ENCODE measurements at places on chromosomes 13 and 19. TPM values are rescaled to one million over a fixed set of nuclear protein-coding genes. Genes with fewer than 3 reads are reported as not detected.

BRSK1 gene
- 10.8 TPM for total RNA-seq

MYH14 gene
- 11.1 TPM for total RNA-seq

SYDE1 gene
- 83.3 TPM for total RNA-seq

LGALS14 gene
- not detected for total RNA-seq

RNF225 gene
- not detected for total RNA-seq

SLC25A41 gene
- total RNA-seq: not detected

AZU1 gene
- not detected for total RNA-seq

- H3K36me3 ChIP-seq: no peaks in the 10 kb centered on the region
- DNase-seq: no peak
- H3K27ac ChIP-seq: peak overlapping the region; percentile 93
- no peaks in the 10 kb centered on the region for H3K27me3 ChIP-seq
Measured at GRCh38 chr19:19866611-19867248, 1.0 kb downstream of the ZNF253 start.

DNA sequence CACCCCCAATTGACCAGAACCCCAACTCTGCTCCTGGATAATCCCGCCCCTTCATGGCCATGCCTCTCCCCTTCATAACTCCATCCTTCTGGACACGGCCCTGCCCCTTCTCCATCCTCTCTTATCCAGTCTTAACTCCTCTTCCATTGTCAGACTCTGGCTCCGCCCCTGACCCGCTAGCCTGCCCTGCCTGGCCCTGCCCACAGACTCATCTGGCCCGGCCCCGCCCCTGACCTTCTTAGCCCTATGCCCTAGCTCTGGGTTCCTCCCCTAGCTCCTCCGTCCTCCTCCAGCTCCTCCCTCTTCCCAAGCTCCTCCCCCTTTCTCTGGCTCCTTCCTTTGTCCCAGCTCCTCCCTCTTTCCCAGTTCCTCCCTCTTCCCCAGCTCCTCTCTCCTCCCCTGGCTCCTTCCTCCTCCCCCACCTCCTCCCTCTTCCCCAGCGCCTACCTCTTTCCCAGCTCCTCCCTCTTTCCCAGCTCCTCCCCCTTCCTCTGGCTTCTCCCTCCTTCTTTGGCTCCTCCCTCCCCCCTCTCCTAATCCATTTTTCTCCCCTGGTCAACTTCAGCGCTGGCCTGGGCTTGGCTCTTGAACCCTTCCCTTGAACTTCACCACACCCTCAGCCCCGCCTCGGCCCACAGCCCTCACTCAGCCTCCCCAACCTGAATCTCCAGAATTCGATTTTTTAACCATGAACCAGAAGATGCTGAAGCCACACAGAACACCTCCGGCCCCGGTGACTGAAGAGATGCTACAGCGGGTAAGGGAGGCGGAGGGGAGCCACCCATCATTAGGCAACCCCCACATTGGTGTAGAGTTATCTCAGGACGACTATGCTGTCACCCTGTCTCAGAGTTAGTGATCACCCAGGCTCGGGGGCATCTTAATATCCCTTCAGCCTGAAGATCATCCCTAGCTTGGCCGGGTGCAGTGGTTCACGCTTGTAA is 9.2 kb upstream of the ZNF358 start:
- peak; percentile 62 for DNase-seq
- no peak overlapping the region for H3K27ac ChIP-seq
- no peaks in the 10 kb centered on the region for H3K36me3 ChIP-seq
- H3K4me1 ChIP-seq: no peaks in the 10 kb centered on the region
- H3K27me3 ChIP-seq: no peaks in the 10 kb centered on the region

- peaks cover 9% of the 10 kb centered on the region for H3K36me3 ChIP-seq
- DNase-seq: no peak
- no peak overlapping the region for H3K27ac ChIP-seq
- H3K4me1 ChIP-seq: no peaks in the 10 kb centered on the region
- no peaks in the 10 kb centered on the region for H3K27me3 ChIP-seq
- H3K4me3 ChIP-seq: no peak overlapping the region
Measured at GRCh38 chr19:48458016-48458415, 2.6 kb downstream of the KCNJ14 start.

GRCh38 chr13:113427562-113428468 is 25.5 kb downstream of the ADPRHL1 start:
- no peaks in the 10 kb centered on the region for H3K27me3 ChIP-seq
- H3K4me1 ChIP-seq: no peaks in the 10 kb centered on the region

- H3K36me3 ChIP-seq: no peaks in the 10 kb centered on the region
- H3K4me3 ChIP-seq: no peak overlapping the region
- H3K27me3 ChIP-seq: no peaks in the 10 kb centered on the region
- H3K4me1 ChIP-seq: peaks cover 17% of the 10 kb centered on the region
Measured at GRCh38 chr19:46954502-46954992, 65.1 kb upstream of the NPAS1 start.

- H3K27me3 ChIP-seq: no peaks in the 10 kb centered on the region
- DNase-seq: no peak
- H3K4me1 ChIP-seq: no peaks in the 10 kb centered on the region
- H3K27ac ChIP-seq: no peak overlapping the region
Measured at GRCh38 chr19:2806736-2807378, 12.8 kb upstream of the ZNF554 start.

DNA sequence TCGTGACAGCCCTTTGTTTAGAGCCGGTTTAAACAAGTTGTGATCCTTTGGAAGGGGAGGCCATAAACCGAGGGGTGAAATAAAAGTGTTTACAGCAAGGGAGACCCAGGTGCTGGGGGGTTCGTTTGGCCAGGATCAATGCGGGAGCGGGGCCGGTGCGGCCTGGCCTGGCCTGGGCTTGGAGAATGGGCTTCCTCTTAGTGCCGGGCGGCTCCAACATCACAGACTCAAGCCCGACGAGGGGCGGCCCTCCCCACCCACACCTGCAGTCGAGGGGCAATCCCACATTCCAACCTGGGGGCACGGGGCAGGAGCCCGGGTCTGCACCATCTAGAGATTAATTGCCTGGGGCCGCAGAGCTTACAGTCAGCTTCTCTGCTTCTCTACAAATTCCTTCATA is 42.8 kb upstream of the GTF3A start:
- no peak overlapping the region for H3K27ac ChIP-seq
- H3K4me3 ChIP-seq: no peak overlapping the region
- H3K4me1 ChIP-seq: no peaks in the 10 kb centered on the region
- H3K36me3 ChIP-seq: no peaks in the 10 kb centered on the region

GRCh38 chr19:40622773-40623075 is 21.6 kb downstream of the LTBP4 start:
- H3K27me3 ChIP-seq: no peaks in the 10 kb centered on the region
- H3K4me1 ChIP-seq: no peaks in the 10 kb centered on the region
- no peak overlapping the region for H3K4me3 ChIP-seq

GRCh38 chr19:2540646-2541454 is 64.9 kb downstream of the GADD45B start:
- peaks cover 58% of the 10 kb centered on the region for H3K4me1 ChIP-seq
- H3K36me3 ChIP-seq: no peaks in the 10 kb centered on the region
- H3K27me3 ChIP-seq: no peaks in the 10 kb centered on the region

- no peak overlapping the region for H3K4me3 ChIP-seq
- H3K27me3 ChIP-seq: no peaks in the 10 kb centered on the region
- peaks cover 31% of the 10 kb centered on the region for H3K4me1 ChIP-seq
- DNase-seq: no peak
- no peaks in the 10 kb centered on the region for H3K36me3 ChIP-seq
- H3K27ac ChIP-seq: no peak overlapping the region
Measured at GRCh38 chr19:18517606-18518005, 4.3 kb downstream of the ELL start.

DNA sequence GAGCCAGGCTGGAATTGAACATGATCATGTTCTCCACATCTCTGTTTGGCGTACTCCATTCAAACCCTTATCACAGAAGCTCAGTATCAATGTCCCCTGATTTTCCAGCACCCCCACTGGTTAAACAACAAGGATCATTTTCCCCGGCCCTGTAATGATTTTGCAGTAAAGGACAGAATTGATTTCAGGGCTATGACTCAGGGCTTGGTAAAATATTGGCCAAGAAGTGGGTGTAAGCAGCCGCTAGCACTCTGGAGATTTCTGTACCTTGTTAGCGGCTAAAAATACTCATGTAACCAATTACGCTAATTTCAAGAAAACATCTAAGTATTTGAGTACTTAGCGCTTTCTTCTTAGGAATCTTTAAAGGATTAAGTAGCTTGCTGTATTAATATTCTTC is 69.5 kb upstream of the FNDC3A start:
- no peak overlapping the region for H3K4me3 ChIP-seq
- no peak overlapping the region for H3K27ac ChIP-seq
- DNase-seq: no peak
- peaks cover 13% of the 10 kb centered on the region for H3K4me1 ChIP-seq
- no peaks in the 10 kb centered on the region for H3K27me3 ChIP-seq

- H3K27ac ChIP-seq: no peak overlapping the region
- H3K27me3 ChIP-seq: no peaks in the 10 kb centered on the region
- H3K36me3 ChIP-seq: no peaks in the 10 kb centered on the region
- no peaks in the 10 kb centered on the region for H3K4me1 ChIP-seq
- no peak for DNase-seq
Measured at GRCh38 chr13:82963226-82964099, 918.8 kb downstream of the SLITRK1 start.

GRCh38 chr13:101346942-101347728 is 69.2 kb downstream of the NALCN start:
- no peaks in the 10 kb centered on the region for H3K36me3 ChIP-seq
- H3K27me3 ChIP-seq: no peaks in the 10 kb centered on the region
- H3K4me3 ChIP-seq: no peak overlapping the region
- H3K27ac ChIP-seq: no peak overlapping the region
- DNase-seq: no peak

DNA sequence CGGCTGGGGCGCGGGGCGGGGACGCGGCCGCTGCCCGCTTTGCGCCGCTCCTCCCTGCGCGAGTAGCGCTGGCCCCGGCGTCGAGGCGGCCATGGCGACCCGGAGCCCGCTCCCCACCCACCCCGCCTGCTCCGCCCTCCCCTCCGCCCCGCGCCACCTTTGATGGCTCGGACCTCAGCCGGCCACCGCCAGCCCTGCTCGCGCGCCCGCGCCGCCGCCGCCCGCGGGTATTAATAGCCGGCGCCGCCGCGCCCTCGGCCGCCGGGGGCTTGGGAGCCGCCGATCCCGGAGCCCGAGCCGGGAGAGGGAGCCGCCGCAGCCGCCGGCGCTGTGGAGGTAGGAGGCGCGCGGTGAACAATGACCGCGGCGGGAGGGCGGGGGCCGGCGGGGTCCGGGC is 261 bp downstream of the FARP1 start:
- no peak for DNase-seq
- no peak overlapping the region for H3K27ac ChIP-seq
- peak overlapping the region; percentile 85 for H3K4me3 ChIP-seq
- H3K4me1 ChIP-seq: peaks cover 9% of the 10 kb centered on the region
- H3K36me3 ChIP-seq: no peaks in the 10 kb centered on the region
- no peaks in the 10 kb centered on the region for H3K27me3 ChIP-seq

GRCh38 chr13:30617315-30618185 is at the start of gene USPL1:
Gene USPL1, plus strand, starts transcription at chr13:30617920. Its CDS starts 3,221 bp downstream, at chr13:30621141.
- H3K4me3 ChIP-seq: peak within 1 kb of the TSS; percentile 96
- peak within 1 kb of the TSS; percentile 99 for H3K27ac ChIP-seq
- peaks cover 19% of the 10 kb centered on the region for H3K4me1 ChIP-seq
- DNase-seq: peak; percentile 93
- no peaks in the 10 kb centered on the region for H3K27me3 ChIP-seq

DNA sequence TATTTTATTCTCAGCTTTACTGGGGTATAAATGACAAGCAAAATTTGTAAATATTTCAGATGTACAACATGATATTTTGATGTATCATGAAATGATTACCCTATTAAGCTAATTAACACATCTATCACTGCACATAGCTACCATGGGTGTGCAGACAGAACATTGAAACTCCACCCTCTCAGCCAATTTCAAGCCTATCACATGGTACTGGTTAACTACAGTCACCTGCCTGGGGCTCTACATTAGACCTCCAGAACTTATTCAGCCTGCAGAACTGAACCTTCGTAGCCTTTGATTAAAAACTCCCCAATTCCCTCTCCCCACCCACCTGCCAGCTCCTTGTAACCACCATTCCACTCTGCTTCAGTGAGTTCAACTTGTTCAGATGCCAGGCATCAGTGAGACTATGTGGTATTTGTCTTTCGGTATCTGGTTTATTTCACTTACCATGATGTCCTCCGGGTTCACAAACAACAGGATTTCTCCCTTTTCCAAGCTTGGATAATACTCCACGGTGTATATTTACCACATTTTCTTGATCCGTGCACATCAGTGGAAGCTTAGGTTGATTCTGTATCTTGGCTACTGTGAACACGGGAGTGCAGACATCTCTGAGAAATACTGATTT is 19.2 kb downstream of the RAB20 start:
- no peaks in the 10 kb centered on the region for H3K27me3 ChIP-seq
- H3K36me3 ChIP-seq: no peaks in the 10 kb centered on the region
- H3K4me3 ChIP-seq: no peak overlapping the region
- DNase-seq: no peak
- H3K27ac ChIP-seq: peak overlapping the region; percentile 5

DNA sequence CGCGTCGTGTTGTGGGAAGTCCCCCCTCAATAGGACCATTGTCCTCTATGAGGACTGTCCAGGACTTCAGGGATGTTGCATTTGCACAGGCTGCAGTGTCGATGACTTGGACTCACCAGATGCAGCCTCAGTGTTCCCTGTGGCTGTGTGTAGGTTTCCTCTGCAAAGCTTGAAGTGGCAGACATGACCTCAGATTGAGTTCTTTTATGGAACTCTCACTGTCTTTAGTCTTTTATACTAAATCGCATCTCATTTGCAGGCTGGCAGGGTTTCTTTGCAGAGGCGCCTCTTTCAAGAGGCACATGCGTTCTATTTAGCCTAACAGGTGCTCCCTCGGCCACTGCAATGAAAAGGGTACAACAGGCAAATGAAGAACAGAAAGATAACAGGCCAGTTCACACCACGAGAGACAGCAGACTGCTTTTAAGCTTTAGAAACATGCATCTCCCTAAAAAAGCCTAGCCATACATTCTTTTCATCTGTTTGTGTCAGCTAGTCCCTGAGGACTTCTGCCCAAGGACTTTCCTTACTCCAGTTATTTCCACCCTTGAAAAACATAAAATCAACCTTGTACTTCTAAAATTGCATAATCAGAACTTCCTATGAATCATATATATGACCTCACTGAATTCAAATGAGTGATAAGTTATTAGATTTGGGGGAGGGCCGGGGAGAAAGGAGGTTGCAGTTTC is 118.4 kb downstream of the RAB20 start:
- no peak overlapping the region for H3K4me3 ChIP-seq
- DNase-seq: no peak
- H3K27ac ChIP-seq: peak overlapping the region; percentile 73

DNA sequence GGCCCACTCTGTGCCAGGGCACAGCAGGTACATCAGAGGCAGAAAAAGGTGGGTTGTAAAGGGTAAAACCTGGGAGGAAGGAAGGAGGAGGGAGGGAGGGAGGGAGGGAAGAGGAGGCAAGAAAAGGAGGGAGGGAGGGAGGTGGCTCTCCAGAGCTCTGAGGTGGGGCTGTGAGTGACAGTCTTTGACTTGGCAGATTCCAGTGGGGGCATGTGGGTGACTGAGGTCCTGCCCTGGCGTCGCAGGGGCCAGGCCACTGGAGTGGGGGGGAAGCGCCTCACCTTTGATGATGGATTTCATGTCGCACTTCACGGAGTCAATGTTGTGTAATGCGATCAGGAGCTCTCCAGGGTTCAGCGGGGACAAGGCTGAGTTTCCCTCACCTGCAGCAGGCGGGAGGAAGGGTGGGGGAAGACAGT is 6.0 kb upstream of the RSPH6A start:
- no peak for DNase-seq
- no peak overlapping the region for H3K27ac ChIP-seq
- H3K27me3 ChIP-seq: no peaks in the 10 kb centered on the region
- no peak overlapping the region for H3K4me3 ChIP-seq
- H3K4me1 ChIP-seq: peaks cover under 1% of the 10 kb centered on the region

All from thoracic aorta (tissue), 2 donors.